ENCODE measurements at places on chromosomes 2 and 18. TPM values are rescaled to one million over a fixed set of nuclear protein-coding genes. Genes with fewer than 3 reads are reported as not detected.

The UGT1A6 gene
- total RNA-seq: not detected

The FKBP7 gene
- total RNA-seq: 0.80 TPM

The PTPN2 gene
- 65.5 TPM for total RNA-seq

The SCYGR4 gene
- total RNA-seq: not detected

The HOXD13 gene
- total RNA-seq: not detected

The LAPTM4A gene
- total RNA-seq: 47.4 TPM

The KCNG2 gene
- not detected for total RNA-seq

The DCDC2C gene
- not detected for total RNA-seq

The ST6GAL2 gene
- total RNA-seq: not detected

The EMX1 gene
- total RNA-seq: not detected

The OXER1 gene
- total RNA-seq: not detected

The PSMA8 gene
- 0.75 TPM for total RNA-seq

The MYO1B gene
- 0.12 TPM for total RNA-seq

The SMAD2 gene
- total RNA-seq: 126 TPM

The ZNG1B gene
- total RNA-seq: 44.0 TPM

The FAP gene
- not detected for total RNA-seq

The SERPINB4 gene
- not detected for total RNA-seq

The ZNF521 gene
- not detected for total RNA-seq

The STAT4 gene
- total RNA-seq: 114 TPM

The ELOA2 gene
- not detected for total RNA-seq

The CHRNG gene
- total RNA-seq: not detected

The ORMDL1 gene
- total RNA-seq: 187 TPM

The IL1RL1 gene
- 0.33 TPM for total RNA-seq

The TUBA3E gene
- not detected for total RNA-seq

The CPLX4 gene
- total RNA-seq: not detected

The CXCR1 gene
- not detected for total RNA-seq

The ANKRD30B gene
- total RNA-seq: not detected

The DYNAP gene
- not detected for total RNA-seq

The VWA3B gene
- total RNA-seq: not detected

The AGXT gene
- not detected for total RNA-seq

The OTX1 gene
- not detected for total RNA-seq

The DSG1 gene
- not detected for total RNA-seq

The ALS2 gene
- 9.8 TPM for total RNA-seq

The MAB21L4 gene
- not detected for total RNA-seq

The PCARE gene
- not detected for total RNA-seq

The SPDYA gene
- total RNA-seq: 4.9 TPM

The DSG3 gene
- not detected for total RNA-seq

The DPP10 gene
- not detected for total RNA-seq

The SERPINB13 gene
- not detected for total RNA-seq

The MRO gene
- total RNA-seq: not detected

The FAM124B gene
- 0.15 TPM for total RNA-seq

The GKN1 gene
- not detected for total RNA-seq

The C2orf72 gene
- not detected for total RNA-seq

The ZSWIM2 gene
- not detected for total RNA-seq

The IL36B gene
- total RNA-seq: not detected

The PFN4 gene
- not detected for total RNA-seq

The DNAJC5G gene
- not detected for total RNA-seq

The C1GALT1C1L gene
- not detected for total RNA-seq

The ICA1L gene
- total RNA-seq: 0.58 TPM

The FBXO48 gene
- total RNA-seq: 6.5 TPM

The CELF4 gene
- not detected for total RNA-seq

The FBXO36 gene
- 0.75 TPM for total RNA-seq
